ENCODE measurements at places on chromosomes 11 and 22.

DNA sequence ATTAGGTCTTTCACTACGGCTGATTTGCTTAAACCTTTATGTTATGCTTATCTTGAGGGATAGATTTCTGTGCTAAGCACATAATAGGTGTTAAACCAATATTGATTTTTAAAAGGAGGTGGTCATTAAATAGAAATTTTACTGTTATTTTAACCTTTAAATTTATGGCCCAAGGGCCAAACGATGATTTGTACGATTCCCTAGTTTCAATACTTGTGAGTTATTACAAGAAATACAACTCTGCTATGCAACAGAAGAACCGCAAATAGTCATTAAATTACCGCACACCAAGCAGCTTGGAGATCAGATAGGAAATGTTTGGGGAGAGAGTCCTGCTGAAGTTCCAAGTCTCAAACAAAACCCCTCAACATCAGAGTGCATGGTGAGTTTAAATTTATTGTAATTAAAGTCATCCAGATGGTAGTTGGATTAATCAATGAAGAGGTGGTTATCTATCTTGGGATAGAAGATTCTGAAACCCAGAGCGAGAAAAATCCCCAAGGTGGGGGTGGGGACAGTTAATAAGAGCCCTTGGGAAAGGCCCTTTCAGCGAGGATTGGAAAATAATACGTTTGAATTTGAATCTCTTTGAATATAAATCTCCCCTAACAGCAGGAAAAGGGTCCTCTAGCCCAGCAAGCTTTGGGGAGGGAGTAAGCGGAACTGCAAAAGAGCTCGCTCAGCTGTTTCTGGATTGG lies 805 bp upstream of the QSER1 start:
- no peak for DNase-seq

- no peak for DNase-seq
These were observed 1.8 kb downstream of the ADM2 start for GRCh38 chr22:50483106-50483505.

GRCh38 chr11:44816761-44817160 lies 90.0 kb downstream of the TSPAN18 start:
- no peak for DNase-seq

- DNase-seq = no peak
These were observed 5.0 kb downstream of the CRELD2 start for GRCh38 chr22:49923445-49923844.

DNA sequence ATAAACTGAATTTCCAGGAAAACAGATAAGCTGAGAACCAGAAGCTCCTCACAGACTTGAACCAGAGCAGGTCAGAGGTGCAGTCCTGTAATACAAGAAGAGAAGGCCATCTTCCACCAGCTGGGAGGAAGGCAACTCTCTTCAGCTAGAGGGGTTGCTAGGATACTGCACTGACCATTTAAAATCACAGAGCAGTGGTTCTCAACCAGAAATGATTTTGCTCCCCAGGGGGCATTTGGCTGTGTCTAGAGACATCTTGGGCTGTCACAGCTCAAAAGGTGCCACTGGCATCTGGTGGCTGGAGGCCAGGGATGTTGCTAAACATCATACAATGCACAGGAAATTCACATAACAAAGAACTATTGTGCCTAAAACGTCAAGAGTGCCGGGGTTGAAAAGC lies 17.2 kb downstream of the OPCML start:
- no peak for DNase-seq

- DNase-seq = no peak
These were observed 26.7 kb downstream of the RRP8 start for GRCh38 chr11:6576471-6577373.

DNA sequence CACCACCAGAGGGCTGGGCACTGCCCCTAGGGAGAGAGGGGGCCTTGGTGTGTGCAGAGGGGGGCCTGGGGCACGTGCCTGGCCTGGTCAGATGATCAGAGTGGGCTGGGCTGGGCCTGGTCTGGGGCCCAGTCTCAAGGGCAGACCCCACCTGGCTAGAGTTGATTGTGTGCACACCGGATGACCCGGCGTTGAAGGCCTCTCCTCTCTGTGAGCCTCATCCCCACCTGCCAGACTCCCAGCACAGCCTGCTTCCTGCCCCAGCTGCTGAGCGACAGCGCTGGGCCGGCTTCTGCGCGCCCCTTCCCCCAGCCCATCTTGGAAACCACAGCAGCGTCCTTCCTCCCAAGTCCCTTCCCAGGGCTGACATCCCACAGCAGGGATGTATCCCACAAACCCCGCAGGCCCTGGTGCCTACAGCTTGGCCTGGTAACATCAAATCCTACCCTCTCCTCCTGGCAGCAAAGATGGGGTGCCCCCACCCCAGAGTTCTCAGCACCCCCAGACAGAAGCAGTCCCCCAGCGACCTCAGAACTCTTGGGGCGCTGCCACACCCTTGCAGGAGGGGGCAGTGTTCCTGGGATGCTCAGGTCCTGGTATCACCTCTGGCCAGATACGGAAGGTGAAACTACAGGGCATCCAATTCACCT lies 11.0 kb upstream of the TSSC4 start:
- DNase-seq = no peak

- DNase-seq = no peak
These were observed 33.5 kb upstream of the CD44 start for GRCh38 chr11:35105319-35106079.
